ENCODE measurements at places on chromosomes 3 and 15. TPM values are rescaled to one million over a fixed set of nuclear protein-coding genes. Genes with fewer than 3 reads are reported as not detected.
A peak's percentile ranks its signal among the peaks of the same experiment; 100 is the strongest.

Gene GPR149
- polyA plus RNA-seq, result not detected

GRCh38 chr3:65836047-65836446 is 202.7 kb downstream of the MAGI1 start:
- DNase-seq, result no peak

Gene BMF
- 26.0 TPM for polyA plus RNA-seq

Gene CCDC13
- 2.8 TPM for polyA plus RNA-seq

DNA sequence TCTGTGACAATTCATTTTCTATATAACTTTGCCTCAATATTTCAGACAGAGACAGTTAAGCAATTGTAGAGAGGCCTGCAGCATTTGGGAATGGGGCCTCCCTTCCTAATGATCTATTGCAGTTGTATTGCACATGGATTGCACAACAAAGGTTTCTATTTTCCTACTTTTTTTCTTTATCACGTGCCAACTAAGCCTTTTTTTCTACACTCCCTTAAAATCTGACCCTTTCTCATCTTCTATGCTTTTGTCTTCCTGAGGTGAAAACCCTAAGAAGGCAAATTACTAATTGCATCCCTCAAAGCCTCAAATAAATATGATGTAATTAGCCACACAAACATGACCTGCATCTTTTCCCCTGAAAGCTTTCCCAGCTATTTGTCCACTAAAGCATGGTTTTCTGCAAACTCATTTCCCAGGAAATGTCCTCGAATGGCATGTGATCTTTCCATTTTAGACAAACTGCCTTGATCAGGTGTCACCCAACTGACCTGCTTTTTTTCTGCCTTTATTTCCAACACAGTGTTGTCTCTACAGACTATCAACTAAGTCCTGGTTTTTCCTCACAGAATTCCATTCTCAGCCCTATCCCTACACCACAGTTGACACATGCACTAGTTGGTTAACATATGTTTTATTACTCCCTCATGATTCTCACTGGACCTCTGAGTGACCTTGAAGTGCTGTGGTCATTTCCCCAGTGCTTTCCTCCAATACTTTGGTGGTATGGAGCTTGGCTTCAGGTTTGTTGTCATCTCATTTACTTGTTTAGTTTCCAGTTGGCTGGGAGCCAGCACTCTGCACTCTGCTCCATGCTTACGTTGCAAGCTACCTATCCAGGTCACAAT is 31.9 kb upstream of the TSC22D2 start:
- peak; percentile 80 for DNase-seq

Measured in cardiac muscle cell (in vitro differentiated cells and primary cell).